ENCODE measurements at places on chromosomes 5 and 9.

GRCh38 chr9:135479469-135480052, at the start of gene PPP1R26:
TSS of gene PPP1R26 (plus strand) at chr9:135479782. CDS start at chr9:135484511, 4,729 bp downstream.
- no peak for DNase-seq

DNA sequence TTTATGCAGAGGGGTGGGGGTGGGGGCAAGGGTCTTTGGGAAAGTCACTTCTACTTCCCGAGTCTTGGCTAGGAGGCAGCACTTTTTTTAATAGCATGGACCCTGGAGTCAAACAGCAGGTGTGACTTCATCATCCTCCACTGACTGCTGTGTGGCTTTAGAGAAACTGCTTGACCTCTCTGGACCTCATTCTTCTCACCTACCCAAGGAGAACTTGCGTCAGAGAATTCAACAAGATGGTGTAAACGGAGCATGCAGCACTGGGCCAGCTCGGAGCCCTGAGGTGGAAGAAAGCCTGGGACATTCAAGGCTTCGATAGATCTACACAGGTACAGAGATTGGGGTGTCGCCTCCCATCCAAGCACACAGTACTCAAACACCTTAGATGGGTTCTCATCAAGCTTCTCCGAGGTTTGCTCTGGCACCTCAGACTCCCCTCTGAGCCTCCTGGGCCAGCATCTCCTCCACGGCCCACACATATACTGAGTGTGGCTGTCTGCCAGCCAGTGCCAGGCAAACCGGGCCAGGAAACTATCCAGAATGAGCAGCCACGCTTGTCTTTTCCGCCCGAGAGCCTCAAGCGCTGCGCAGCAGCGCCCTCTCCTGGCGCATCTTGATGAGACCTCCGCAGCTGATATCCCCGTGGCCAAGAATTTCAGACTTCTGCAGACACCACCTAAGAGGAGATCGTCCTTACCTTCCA, 4.6 kb upstream of the SLC25A48 start:
- DNase-seq: peak; percentile 15

GRCh38 chr5:80181618-80182211, 74.1 kb downstream of the SERINC5 start:
- no peak for DNase-seq

DNA sequence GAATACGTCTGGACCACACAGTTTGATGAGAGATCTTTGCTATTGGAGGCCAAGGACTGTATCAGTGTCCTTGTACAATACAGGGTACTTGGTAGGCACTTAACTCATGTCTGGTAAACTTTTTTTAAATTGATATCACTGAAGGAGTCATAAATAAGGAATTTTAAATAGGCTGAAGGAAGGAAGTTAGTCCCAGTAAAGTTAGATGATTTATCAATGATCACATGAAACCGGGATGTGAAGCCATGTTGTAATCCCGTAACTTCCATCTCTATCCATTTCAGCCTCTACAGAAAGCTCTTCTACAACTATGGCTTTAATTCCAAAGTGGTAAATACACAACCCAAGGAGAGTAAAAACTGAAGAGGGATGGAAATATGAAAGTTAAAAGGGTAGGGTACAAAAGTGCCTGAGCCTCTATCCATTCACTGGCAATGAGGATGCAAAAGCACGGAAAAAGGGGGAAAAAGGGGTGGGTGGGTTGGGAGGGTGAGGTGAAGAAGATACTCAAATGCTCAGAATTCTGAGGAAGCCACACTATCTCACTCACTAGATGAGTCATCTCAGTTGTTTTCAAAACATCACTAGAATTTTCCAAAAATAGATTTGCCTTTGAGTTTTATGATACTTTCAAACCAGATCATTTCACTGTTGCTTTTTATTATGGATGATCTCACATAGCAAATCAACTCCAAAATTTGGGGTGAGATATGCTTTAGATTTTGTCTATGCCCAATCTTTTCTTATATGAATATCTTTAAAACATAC, 1053.5 kb downstream of the NR2F1-AS1 start:
- peak; percentile 19 for DNase-seq

DNA sequence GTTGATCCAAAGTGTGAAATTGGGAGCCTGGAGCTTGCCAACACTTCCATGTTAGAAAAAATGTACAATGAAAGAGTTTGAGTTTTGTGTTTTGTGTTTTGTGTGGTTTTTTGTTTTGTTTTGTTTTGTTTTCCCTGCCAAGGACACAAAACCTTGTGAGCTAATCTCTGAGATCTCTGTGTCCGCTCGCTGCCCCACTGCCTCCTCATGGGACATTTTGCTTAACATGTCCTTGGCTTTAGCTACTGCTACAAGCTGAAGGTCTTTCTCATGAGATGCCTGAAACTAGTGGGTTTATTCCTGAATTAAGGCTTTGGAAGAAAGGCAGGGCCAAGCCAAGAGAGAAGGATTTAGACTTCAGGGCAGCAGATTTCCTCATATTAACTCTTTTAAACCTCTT, 7.3 kb upstream of the JAKMIP2 start:
- no peak for DNase-seq

DNA sequence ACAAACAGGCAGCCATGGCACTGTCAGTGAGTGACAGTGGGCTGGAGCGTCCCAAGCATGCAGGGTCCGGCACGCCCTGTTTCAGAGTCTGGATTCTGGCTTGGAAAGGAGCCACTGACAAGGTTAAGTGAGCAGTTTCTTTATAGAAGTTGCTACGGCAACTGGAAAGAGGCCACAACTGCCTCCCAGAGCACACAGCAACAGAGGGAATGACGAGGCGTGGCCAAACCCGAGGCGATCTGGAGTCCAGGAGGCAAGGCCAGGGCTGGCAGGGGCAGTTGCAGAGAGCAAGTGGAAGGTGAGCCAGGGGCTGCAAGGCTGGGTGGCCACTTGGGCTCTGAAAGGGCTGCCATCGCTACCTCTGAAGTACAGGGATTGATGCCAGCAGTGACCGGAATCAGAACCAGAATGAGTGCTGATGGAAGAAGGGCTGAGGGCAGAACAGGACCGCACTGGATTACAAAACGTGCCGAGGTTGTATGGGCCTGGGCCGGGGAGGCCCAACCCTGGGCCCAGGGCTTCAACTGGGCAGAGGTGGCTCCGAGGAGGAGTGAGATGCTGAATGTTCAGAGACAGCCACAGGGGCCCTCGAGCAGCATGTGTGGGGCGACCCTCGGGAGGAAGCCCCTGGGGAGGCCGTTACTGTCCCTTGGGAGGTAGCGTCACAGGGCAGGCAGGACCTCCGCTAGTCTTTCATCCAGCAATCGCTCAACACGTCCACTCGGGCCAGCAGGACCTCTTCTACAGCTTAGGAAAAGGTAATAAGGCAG, 4.6 kb downstream of the MRPL41 start:
- no peak for DNase-seq

DNA sequence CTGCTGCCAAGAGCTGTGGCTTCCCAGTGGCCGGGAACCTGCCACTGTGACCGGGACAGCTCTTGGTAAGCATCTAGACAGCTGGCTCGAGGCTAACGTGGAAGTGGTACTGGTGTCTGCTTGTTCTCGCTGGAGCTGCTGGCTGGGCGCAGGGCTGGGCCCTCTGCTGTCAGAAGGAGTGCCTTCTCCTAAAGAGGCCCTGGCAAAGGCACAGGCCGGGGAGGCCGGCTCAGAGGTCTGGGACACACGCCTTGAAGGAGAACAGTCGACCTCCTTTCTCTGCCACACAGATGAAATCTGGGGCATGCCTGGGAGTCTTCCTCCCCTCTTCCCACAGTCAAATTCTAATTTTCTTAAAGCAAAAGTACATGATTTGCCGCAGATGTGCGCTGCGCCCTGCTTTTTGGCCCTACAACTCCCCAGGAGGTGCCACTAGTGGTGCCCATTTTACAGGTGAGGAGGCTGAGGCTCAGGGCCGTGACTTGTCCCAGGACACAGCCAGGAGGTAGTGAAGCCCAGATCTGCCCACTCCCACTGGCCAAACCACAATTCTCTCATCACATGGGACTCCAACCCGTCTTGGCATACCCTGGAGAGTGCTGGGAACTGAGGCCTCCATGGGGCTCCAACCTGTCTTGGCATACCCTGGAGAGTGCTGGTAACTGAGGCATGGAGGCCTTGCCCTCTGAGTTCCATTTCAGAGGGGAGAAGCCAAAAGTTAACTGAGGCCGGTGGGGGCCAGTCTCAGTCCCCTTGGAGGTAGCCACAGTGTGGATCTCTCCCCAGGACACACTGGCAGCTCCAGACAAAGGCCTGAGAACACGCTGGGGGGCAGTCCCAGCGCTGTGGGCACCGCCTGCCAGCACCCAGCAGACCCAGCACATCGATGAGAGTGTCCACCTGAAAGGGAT, 12.0 kb upstream of the RXRA start:
- DNase-seq: no peak

GRCh38 chr5:79577693-79578092, 34.5 kb upstream of the TENT2 start:
- DNase-seq: no peak

DNA sequence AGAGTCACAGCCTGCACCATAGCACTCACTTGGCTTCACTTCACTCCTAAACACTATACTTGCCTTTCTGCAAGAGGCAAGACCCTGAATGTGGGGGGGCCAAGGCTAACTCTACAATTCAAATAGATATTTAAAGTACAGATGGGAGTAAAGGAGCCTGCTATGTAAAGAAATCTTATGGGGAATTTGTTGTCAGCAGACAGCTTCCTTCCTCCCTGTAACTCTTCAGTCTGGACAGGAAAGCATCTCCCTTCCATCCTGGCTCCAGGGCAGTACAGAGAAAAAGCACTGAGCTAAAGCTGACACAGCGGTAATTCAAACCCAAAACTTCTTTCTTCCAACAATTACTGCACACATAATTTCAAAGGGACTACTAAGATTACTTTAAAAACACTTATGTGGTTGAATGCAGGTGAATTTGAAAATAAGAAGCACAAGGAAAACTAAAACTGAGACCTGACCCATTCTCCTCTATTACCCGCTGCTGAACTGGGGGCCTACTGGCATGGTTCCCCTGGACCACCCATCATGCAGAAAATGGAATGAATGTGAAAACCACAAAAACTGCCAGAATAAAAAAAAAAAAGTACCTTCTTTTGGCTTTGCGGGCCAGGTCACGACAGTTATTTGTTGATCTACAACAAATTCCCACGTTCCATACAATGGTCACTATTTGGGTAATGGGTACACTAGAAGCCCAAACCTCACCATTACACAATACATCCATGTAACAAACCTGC, 13.4 kb downstream of the VDAC1 start:
- DNase-seq: no peak

DNA sequence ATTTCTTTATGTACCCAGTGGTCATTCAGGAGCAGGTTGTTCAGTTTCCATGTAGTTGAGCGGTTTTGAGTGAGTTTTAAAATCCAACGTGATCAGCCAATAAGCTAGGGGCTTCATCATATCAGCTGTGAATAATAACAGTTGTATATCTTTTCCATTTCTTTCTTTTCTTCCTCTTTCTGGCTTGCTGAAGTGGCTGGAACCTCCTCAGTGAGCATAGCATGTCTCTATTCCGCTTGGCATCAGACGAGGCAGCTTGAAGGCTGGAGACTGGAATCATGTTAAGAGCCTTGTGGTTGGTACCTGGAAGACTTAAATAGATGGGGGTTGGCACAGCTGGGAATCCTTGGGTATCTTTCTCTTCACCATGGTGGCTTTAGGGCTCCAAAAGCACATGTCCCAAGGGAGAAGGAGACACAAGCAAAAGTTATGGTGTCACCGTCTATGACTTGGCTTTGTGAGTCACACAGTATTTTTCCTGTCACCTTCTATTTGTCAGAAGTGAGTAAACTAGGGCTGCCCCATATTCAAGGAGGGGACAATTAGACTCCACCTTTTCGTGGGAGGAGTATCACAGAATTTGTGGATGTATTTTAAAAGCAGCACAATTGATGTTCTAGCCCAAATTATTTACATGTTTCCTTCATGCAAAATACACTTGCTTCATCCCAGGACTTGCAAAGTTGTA, 38.0 kb upstream of the RETREG1 start:
- DNase-seq: no peak

GRCh38 chr5:134275822-134276221, 49.9 kb upstream of the PPP2CA start:
- no peak for DNase-seq

GRCh38 chr9:86052556-86053468, 46.5 kb downstream of the GOLM1 start:
- no peak for DNase-seq

DNA sequence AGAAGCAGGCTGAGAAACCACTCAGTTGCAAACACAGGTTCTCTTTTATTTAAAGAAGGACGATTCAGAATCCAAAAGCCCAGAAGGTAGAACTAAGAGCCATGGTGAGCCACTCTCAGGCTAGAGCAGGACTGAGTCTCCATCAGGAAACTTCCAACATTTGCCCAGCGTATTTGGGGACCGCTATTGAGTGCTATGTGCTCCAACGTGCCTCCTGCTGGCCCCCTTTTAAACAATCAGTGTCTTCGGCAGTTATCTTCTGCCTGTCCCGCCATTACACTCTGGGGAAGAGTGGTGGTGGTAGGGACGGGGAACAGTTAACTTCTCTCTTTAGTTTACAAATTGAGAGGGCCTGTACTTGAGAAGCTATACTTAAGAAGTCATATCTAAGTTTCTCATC, 78.1 kb downstream of the DENND1A start:
- DNase-seq: no peak

DNA sequence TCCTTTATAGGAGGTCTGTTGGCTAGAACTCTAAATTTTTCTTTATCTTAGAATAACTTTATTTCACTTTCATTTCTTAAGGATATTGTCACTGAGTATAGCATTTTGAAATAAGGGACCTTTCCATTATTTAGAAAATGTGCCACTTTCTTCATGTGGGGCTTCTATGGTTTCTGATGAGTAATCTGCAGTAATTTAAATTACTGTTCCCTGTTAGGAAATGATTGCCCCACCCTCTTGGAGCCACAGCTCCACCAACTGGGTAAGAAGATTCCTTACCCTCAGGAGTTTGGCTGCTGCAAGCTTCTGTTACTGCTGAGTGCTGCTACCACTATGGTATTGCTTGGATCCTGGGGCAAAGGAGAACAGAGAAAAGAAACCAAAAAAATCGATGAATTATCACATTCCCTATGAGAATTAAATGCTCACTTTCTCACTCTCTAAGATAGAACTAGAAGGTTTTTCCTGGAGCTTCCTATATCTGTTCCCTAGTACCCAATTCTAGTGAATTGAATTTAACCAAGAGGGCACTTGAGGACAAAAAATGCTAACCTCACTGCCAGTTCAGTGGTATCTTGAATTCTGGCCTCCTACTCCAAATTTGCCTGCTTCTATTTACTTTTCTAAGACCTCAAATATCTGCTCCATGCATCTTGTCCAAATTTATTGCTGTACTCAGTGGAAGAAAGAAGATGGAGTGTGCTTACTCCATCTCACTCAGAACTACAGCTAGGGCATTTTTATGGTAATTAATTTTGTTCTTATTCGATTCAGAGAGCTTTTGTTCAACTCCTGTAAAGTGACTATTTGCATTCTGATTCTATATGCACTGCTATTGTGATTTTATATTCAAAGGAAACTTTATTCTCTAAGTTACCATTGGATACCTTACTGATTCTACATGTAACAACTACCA, 2111.3 kb downstream of the MAT2B start:
- DNase-seq: no peak

GRCh38 chr9:2267181-2267745, 252.1 kb downstream of the SMARCA2 start:
- DNase-seq: no peak
